ELR (cell line): ENCODE measurements at places on chromosomes 13 and 19.
A peak's percentile ranks its signal among the peaks of the same experiment; 100 is the strongest.

GRCh38 chr19:35166100-35167063 lies 11.8 kb downstream of the FXYD5 start:
- DNase-seq = no peak

DNA sequence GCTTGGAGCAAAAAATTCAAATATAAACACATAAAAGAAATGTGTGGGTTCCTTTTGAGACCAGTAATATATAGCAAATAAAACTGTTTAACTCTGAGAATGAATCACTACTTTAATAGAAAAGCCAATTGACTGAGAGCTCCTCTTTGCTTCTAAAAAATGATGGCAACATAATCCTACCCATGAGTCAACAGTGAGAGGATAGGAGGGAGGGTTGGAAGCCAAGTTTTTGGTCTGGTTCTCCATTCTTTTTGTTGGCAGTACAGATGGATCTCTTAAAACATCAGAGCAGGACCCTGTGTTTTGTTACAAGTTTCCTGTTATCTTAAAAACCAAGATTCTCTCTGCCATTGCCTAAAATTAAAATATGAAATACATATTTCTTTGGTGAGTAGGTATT lies 50.0 kb upstream of the POSTN start:
- DNase-seq = peak; percentile 17

DNA sequence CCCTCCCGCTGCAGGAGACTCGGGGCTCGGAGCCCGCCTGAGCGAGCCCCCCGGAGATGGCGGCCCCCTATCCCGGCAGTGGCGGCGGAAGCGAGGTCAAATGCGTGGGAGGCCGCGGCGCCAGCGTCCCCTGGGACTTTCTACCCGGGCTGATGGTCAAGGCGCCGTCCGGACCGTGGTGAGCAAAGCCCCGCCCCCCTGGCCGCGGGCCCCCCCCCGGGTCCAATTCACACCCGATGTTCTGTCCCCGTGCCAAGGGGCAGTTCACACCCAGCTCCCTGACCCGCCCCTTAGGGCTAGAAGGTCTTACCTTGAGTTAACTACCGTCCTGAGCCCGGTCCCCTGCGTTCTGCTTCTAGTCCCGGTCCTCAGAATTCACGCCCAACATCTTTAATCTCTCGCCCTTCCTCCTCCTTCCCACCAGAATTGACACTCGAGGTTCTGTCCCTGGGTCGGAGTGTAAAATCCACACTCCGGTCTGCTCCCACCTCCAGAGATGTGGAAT lies 1.4 kb downstream of the NPAS1 start:
- DNase-seq = peak; percentile 20

DNA sequence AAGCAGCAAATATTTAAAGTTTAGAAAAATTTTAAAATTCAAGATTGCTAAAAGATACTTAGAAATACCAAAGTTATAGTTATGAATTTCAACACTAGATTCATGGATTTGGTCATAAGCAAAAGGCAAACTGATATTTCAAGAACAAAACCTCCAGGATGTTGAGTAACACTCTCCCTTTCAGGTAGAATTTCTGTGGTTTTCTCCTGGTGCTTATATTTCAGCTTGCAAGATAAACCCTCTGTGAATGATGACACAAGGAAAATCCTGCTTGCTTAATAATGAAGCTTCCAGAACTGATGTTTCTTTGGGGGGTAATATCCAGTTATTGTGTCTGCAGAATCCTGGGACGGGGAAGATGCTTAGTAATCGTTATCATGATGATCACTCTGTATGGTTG lies 320.3 kb upstream of the EDNRB start:
- DNase-seq = peak; percentile 23

- peak; percentile 17 for DNase-seq
These were observed 799.3 kb upstream of the ARGLU1 start for GRCh38 chr13:107367258-107367657.

DNA sequence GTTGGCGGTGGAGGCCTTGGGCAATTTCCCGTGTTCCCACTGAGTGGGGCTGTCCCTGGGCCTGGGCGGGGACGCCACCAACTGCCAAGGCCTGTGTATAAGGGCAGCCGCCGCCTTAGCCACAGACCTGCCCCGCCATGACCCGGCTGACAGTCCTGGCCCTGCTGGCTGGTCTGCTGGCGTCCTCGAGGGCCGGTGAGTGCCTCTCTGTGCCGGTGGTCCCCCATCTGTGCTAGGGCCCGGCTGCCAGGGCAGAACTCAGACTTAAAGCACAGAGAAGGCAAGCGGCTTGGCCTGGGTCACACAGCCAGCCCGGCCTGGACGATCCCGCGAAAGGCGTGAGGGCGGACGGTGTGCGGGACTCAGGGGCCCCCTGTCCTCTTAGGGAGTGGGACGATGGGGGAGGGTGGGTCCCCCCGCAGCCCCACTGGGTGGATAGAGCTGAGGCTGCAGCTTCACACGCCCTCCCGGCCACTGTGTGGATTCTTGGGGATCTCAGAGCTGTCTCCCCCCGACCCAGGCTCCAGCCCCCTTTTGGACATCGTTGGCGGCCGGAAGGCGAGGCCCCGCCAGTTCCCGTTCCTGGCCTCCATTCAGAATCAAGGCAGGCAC lies at the start of gene AZU1:
Gene AZU1, plus strand, starts transcription at position 128 of the 612 bp plus-strand sequence. Its CDS starts 10 bp downstream, at position 138.
- DNase-seq = no peak

GRCh38 chr19:16303755-16304154 lies 20.9 kb upstream of the KLF2 start:
- DNase-seq = no peak

- DNase-seq = no peak
These were observed at the start of gene SMIM24 for GRCh38 chr19:3480383-3481091. TSS of gene SMIM24 (minus strand) at chr19:3480525. CDS start at chr19:3480463, 62 bp downstream.

- no peak for DNase-seq
These were observed 3.3 kb downstream of the MTIF3 start for GRCh38 chr13:27446986-27447583.

GRCh38 chr13:83895994-83896580 lies 13.8 kb upstream of the SLITRK1 start:
- DNase-seq = peak; percentile 93

GRCh38 chr13:22175815-22176214 lies 504.9 kb downstream of the FGF9 start:
- DNase-seq = no peak

- DNase-seq = no peak
These were observed 50.6 kb downstream of the DPF1 start for GRCh38 chr19:38173291-38174041.

DNA sequence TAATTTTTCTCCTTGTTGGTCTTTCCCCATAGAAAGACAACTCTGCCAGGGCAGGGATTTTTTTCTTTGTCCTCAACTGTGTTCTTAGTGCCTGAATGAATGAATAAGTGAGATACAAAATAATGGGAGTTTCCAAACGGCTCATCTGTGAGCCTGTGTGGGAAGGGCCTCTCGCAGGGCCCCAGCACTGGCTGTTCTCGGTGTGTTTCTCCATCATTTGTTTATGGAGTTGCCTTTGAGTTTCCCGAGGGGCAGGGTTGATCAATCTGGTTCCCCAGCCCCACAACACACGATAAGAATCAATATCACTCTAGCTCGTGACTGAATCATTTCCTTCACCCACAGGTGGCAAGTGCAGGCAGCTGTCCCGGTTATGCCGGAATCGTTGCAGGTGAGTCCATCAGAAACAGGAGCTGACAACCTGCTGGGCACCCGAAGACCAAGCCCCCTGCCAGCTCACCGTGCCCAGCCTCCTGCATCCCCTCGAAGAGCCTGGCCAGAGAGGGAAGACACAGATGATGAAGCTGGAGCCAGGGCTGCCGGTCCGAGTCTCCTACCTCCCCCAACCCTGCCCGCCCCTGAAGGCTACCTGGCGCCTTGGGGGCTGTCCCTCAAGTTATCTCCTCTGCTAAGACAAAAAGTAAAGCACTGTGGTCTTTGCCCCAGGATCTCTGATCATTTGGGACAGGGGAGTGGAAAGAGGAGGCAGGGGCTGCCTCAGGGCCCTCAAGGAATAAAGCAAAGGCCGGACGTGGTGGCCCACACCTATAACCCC lies 14.9 kb downstream of the FXYD5 start:
- no peak for DNase-seq

- no peak for DNase-seq
These were observed 6.5 kb downstream of the EPHX3 start for GRCh38 chr19:15225760-15226159.

DNA sequence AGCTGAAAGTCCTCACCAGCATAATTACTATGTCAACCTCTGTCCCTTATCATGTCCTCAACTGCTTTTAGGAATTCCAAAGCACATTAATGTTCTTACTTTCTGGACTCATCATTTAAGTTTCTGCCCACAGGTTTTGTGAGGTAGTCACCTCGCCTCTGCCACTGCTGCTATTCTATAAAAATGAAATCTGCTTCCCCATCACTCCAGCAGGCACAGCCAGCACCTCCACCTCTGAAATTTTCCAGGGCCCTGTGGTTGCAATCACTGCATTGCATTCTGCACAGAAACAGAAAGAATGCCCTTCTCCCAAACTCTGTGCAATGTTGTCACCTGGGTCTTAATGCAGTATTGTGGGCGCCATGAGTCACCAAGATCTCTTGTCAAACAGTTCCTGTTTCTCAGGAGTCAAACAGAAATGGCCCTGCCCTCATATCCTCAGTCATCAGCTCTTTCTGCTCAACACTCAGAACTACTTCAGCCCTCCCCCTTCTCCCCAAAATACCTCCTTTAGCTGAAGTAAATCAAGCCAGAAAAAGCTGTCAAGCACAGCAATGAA lies 529.2 kb upstream of the NBEA start:
- DNase-seq = peak; percentile 47

- DNase-seq = no peak
These were observed 214.2 kb downstream of the DNAJC15 start for GRCh38 chr13:43237616-43238015.
